ENCODE measurements at places on chromosomes 4 and X. TPM values are rescaled to one million over a fixed set of nuclear protein-coding genes. Genes with fewer than 3 reads are reported as not detected.

GRCh38 chr4:22246847-22247246 is 269.0 kb downstream of the ADGRA3 start:
- DNase-seq, result no peak

DUSP9 gene
- not detected for polyA plus RNA-seq

PFKFB1 gene
- polyA plus RNA-seq, result 0.18 TPM

DNA sequence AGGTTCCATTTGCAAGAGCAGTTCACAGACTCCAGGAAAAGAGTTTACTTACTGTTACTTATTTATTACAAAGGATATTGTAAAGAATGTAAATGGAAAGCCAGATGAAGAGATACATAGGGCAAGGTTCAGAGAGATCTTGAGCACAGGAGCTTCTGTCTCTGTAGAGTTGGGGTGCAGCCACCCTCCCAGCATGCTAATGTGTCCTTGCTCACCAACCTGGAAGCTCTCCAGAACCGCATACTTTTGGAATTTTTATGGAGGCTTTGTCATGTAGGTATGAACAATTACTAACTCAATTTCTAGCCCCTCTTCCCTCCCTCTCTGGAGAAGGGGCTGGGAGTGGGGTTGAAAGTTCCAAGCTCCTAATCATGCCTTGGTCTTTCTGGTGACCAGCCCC is 857.2 kb downstream of the RPA4 start:
- DNase-seq, result no peak

WNK3 gene
- polyA plus RNA-seq, result 0.06 TPM

HOPX gene
- polyA plus RNA-seq, result not detected

ASB12 gene
- not detected for polyA plus RNA-seq

ZBTB49 gene
- 2.5 TPM for polyA plus RNA-seq

- no peak for DNase-seq
Observed at GRCh38 chr4:87978681-87979080, 3.2 kb downstream of the SPP1 start.

DNA sequence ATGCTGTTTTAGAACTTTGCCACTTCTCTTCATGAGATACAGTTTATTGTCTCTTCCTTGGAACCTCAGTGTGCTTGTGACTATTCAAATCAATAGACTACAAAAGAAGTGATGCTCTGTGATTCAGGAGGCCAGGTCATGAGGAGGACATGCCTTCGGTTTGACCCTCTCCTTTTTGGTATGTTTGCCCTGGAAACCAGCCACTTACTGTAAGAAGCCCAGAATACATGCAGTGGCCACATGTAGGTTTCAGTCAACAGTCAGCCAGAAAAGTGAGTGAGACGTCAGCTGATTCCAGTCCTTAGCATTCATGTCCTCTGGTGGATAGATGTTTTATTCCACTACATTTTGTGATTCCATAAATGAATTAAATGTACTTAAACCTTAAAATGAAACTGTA is 328.7 kb downstream of the PCDH18 start:
- no peak for DNase-seq

CDX4 gene
- not detected for polyA plus RNA-seq

- no peak for DNase-seq
Observed at GRCh38 chr4:152468408-152468807, 67.5 kb downstream of the FBXW7 start.

HS3ST1 gene
- 0.15 TPM for polyA plus RNA-seq

PIGA gene
- polyA plus RNA-seq, result 9.4 TPM

DNA sequence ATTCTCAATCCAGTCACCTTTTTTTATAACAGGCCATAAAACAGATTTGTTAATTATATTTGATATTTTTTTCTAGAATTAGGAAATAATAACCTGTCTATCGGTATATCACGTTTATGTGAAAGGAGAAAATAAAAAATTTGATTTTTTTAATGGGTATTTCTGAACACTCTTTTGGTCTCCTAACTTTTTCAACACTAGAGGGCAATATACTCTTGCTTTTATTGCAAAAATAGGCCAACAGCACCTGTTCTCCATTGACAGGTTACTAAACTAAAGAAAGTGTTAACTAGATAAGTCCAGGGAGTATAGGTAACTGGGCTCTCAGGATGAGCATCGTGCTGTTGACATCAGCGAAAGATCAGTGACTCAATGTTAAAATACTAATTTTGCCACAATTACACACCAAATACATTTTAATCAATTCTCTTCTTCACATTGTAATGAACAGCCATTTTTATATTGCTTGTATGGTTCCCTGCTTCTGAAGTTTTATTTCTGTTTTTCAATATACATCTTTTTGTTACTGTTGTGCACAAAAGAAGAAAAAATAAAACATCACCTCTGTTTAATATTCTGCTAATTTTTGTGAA is 22.8 kb downstream of the NDST4 start:
- DNase-seq, result no peak

GRCh38 chrX:13226214-13226613 is 93.6 kb downstream of the ATXN3L start:
- DNase-seq, result no peak

DNA sequence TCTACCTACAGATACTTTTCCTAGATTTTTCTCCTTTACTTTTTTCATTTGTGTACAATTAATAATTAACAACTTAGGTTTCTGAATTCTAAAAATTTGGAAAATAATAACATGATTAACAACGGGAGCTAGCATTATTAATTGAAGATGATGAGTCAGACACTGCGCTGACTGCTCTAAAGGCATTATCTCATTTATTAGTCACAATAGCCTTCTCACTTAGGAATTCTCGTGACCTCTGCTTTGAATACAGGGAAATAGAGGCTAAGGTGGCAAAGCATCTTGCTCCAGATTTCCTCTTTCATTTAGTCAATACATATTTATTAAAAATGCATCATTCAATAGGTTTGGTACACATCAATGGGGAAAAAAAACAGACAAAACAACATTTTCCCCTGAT is 441.3 kb downstream of the PCDH18 start:
- no peak for DNase-seq

SYNPO2 gene
- polyA plus RNA-seq, result 0.17 TPM

- DNase-seq, result no peak
Observed at GRCh38 chrX:130108647-130109428, 1.5 kb downstream of the ELF4 start.

DNA sequence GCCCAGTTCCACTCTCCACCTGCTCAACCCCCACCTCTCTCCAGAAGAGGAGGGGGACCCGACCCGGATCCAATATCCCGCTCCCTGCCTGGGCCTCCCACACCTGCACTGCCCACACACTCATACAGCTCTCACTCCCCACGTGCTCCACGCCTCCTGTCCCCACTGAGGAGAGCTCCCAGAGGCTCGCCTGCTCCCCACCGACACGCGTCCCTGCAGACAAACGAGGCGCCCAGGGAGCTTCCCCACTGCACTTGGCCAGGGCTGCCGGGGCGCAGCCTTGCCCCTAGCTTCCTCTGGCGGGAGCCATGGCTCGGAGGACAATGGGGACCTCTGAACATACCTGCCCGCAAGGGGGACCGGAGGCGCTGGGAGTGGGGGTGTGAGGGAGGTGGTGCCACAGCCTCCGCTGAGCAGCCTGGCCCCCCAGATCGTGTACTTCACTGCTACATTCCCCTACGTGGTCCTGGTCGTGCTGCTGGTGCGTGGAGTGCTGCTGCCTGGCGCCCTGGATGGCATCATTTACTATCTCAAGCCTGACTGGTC is 5.0 kb downstream of the SLC6A8 start:
- no peak for DNase-seq

DNA sequence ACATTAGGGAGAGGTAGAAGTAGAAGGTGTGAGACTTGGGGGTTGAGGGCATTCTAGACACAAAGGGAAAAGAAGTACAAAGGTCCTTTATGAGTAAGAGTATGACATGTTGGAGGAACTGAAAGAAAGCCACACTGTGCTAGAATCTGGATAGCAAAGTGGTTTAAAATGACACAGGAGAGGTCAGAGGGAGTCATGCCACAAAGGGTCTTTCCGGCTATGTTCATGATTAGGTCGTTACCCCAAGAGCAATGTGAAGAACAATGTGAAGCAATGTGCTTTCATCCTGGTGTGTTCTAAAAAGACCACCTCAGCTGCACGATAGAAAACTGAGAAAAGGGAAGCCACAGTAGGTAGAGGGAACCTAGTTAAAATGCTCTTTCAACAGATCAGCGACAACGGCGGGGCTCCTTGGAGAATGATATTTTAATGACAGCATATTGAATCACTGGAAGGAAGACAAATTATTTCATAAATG is 29.2 kb downstream of the SMIM14 start:
- DNase-seq, result peak; percentile 96

- no peak for DNase-seq
Observed at GRCh38 chrX:110146521-110146920, 143.6 kb downstream of the TMEM164 start.

DNA sequence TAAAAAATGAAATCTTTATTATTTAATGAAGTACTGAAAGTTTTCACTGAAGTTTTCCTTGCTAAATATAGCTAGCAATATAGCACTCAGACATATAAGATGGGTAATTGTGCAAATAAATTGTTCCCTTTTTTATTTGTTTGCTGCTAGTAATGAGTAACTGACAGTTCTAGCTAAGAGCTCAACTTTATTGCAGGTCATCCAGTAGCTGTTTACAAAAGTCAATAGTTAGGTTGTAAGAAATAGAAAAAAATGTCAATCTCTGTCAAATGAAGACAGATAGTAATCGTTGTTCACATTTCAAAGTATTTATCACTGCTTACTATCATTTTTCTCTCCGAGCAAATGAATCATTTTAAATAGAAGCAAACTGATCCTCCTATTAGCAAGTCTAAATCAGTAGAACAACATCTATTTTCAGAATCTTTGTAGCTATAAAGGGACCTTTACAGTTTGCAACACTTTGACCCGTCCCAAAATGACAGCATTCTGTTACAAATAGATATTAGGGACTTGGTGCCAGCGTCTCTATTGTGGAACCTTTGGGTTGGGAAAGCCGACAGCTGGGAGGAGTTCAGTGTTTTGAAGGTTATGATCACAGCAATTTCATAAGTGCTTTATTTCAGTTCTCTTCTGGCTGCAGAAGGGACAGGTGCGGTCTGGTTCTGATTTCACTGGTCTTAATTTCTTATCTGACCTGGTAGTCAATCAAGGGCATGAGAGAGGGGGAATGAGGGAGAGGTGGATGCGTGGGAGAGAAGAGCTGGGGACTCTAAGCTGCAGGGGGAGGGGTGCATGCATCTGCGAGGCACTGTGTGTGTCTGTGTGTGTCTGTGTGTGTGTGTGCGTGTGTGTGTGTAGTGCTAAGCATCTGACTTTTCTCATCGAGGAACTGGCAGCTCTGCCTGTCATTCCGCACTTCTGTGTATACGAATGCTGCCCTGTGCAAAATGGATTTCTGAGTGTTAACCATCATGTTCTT is 227.9 kb upstream of the PITX2 start:
- DNase-seq, result no peak

DNA sequence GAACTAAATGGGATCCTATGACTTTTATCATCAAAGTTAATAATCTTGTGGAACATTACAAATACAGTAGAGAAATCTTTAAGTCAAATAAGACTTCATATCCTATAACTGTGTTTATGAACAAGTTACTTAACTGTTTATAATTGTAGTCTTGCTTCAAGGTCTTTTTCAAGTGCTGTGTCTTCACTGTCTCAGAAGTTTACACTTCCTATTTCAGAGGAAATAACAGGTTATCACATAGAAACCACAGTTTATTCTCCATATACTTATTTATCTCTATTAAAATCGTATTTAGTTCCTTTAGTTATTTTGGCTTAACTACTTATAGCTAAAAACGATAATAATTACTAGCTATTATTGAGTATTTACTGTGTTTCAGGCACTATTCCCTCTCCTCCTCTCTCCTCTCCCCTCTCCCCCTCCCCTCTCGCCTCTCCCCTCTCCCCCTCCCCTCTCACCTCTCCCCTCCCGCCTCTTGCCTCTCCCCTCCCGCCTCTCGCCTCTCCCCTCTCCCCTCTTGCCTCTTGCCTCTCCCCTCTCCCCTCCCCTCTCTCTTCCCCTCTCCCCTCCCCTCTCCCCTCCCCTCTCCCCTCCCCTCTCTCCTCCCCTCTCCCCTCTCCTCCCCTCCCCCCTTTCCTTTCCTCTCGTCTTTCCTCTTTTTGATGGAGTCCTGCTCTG is 63.7 kb downstream of the RBPJ start:
- no peak for DNase-seq

- DNase-seq, result no peak
Observed at GRCh38 chrX:56802428-56802827, 73.4 kb downstream of the NBDY start.

- no peak for DNase-seq
Observed at GRCh38 chr4:148449921-148450320, 7.7 kb upstream of the NR3C2 start.

CLDN22 gene
- not detected for polyA plus RNA-seq

DNA sequence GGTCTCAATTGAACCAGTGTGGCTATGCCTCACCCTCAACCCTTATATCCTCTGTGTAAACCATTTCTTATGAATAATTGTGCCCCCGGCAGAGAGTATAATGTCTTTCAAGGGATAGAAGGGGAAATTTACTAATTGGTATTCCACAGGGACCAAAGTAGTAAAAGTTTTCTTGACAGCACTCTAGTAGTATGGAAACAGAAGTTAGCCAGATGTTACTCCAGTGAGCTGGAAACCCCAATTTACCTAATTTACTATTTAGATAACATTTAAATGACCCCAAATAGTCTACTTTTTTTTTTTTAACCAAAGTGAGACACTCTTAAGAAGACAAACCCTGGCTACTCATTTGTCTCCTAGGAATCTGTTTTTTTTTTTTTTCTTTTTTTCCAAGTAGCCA is 32.3 kb downstream of the DTHD1 start:
- DNase-seq, result no peak

DNA sequence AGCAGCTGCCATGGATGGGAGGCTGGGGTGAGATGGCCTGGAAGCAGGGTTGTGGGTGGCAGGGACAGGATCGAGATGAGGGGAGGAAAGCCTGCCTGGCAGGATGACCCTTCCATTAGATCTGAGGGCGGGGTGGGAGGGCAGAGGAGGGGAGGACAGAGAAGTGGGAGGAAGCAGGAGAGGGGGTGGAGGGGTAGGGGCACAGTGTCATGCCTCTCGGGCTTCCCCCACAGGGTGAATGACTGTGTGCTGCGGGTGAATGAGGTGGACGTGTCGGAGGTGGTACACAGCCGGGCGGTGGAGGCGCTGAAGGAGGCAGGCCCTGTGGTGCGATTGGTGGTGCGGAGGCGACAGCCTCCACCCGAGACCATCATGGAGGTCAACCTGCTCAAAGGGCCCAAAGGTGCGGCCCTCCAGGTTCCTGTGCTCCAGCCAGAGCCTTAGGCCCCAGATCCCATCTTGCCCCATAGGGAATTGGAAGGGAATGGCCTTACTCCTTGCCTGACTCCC is 4.9 kb downstream of the DLG3 start:
- DNase-seq, result no peak
